ENCODE measurements at places on chromosomes 2 and 18.

GRCh38 chr2:202040079-202040844 lies 6.6 kb downstream of the FZD7 start:
- no peak for DNase-seq

- no peak for DNase-seq
Measured at GRCh38 chr2:172790404-172790803, 54.8 kb downstream of the RAPGEF4 start.

DNA sequence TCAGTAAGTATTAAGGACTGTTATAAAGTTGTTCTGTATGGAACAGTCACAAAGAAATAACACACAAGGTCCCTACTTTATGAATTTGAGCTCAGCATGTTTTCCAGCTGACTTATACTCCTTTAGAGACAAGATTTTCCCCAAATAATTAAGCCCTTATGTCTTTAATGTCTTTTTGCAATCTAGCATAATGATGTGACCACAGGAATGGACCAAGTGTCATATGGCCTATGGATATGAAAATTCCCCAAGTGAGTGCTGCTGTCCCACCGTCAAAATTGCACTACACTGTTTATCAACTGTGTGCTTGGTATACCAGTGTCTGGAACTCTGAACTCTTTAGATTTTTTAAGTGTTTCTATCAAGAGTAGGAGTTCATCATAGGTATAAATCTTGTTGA lies 369.6 kb downstream of the PID1 start:
- DNase-seq, result no peak

DNA sequence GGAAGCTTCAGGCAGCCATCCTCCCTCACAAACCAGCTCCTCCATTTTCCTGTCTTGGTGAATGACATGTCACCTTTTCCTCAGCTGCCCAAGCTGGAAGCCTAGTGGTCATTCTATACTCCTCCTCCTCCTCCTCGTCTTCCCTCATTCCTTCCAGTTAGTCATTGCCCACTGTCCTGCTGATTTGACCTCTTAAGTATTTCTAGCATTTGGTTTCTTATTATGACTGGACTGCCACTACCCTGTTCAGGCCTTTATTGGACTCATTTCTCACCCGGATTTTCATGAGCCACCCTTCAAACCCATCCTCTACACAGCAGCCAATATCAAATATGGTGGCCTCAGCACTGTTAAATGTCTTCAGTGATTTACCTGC lies 21.9 kb upstream of the MGAT5 start:
- DNase-seq, result no peak

- DNase-seq, result no peak
Measured at GRCh38 chr2:135845997-135846396, 9.0 kb upstream of the LCT start.

- DNase-seq, result peak; percentile 58
Measured at GRCh38 chr2:119011162-119011909, 69.3 kb downstream of the MARCO start.

DNA sequence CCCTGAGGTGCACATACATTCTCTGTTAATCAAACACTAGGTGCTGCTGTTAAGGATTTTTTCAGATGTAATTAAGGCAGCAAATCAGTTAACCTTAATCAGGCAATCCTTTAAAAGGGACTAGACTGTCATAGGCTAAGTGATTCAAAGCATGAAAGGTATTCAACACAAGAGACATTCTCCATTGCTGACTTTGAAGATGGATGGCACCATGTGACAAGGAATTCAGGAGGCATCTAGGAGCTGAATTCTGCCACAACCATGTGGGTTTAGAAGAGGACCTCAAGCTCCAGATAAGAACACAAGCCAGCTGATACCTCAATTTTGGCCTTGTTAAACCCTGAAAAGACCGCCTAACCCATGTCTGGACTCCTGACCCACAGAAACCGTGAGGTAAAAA lies 84.0 kb downstream of the SMAD2 start:
- DNase-seq, result no peak

- DNase-seq, result no peak
Measured at GRCh38 chr2:111688482-111688881, 195.5 kb downstream of the ANAPC1 start.

DNA sequence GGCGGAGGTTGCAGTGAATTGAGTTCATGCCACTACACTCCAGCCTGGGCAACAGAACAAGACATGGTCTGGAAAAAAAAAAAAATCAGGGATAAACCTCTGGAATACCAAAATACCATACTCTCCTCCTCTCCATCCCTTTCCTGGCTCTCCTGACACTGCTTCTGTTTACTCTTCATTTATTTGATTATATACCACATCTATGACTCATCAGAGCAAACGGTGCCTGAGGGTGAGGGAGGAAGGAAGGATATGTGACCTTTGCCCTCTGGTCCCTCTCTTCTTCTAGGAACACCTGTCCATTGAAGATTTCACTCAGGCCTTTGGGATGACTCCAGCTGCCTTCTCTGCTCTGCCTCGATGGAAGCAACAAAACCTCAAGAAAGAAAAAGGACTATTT lies 30.0 kb downstream of the VIL1 start:
- peak; percentile 88 for DNase-seq

DNA sequence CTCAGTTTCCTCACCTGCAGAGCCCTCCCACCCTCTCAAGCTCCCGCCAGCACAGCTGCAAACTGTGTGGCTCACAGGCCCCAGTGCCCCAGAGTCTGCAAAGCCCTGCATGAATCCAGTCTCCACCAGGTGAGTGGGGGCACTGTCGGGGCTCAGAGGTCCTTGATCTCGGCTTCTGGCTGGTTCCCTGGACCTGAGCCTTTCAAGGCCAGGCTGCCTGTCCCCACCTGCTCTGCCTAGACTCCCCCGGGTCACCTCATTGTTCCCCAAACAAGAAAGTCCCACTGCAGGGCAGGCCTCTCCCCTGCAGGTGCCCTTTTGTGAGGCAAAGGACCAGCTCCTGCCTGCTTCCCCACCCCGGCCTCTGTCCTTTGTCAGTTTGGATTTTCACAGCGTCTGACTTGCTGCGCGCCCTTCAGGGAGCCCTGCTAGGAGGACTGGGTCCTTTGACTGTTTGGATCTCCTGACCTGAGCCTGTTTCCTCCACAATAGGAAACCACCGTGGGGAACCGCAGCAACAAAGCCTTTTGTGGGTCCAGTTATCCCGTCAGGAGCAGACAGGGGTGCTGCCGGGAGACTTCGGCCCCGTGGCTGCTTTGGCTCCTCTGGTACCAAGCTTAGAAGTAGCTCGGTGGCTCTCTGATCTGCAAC lies 200.5 kb upstream of the HDAC4 start:
- DNase-seq, result no peak

DNA sequence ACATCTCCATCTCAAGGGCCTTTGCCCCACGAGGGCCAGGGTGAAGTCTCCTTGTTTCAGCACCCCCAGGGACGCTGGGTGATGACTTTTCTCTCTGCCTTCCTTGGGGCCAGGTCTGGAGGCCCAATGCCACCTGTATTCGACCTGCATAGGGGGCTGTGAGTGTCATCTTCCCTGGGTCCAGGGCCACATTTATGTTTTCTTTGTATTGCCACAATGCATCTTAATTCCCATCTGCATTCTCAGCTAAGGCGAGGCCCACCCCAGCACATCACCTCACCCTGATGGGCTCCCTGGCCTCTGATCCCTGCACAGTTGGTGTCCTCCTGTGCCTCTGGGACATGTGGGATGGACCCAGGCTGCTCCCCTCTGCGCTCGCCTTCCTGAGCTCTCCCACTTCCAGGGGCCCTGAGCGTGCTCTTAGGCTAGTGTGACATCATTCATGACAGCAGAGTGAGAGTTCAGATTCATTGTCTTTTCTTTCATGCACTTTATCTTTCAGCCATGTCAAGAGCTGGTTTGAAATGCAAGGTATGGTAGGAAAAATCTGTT lies 122.0 kb upstream of the COPS8 start:
- DNase-seq, result no peak

DNA sequence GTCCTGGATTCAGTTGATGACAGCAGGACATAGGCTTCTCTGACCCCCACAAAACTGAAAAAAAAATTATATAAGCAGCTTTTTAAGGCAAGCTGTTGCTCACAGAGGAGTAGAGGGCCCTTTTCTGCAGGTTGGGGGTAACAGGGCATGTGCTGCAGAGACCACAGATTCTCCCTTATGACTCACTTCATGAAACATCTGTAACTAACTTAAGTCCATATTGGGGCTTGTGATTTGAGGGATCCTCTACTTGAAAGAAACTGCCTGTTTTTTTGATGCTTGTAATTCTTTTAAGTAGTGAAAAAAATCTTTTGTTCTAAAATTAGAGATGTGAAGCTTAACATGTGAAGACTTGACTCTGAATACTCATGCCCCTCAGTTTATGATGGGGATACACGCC lies 33.4 kb downstream of the XRCC5 start:
- no peak for DNase-seq

GRCh38 chr2:50221106-50221505 lies 810.8 kb downstream of the NRXN1 start:
- DNase-seq, result no peak

- no peak for DNase-seq
Measured at GRCh38 chr2:125313806-125314205, 1288.7 kb downstream of the CNTNAP5 start.

GRCh38 chr2:15826273-15826717 lies 114.1 kb upstream of the MYCN start:
- peak; percentile 72 for DNase-seq

DNA sequence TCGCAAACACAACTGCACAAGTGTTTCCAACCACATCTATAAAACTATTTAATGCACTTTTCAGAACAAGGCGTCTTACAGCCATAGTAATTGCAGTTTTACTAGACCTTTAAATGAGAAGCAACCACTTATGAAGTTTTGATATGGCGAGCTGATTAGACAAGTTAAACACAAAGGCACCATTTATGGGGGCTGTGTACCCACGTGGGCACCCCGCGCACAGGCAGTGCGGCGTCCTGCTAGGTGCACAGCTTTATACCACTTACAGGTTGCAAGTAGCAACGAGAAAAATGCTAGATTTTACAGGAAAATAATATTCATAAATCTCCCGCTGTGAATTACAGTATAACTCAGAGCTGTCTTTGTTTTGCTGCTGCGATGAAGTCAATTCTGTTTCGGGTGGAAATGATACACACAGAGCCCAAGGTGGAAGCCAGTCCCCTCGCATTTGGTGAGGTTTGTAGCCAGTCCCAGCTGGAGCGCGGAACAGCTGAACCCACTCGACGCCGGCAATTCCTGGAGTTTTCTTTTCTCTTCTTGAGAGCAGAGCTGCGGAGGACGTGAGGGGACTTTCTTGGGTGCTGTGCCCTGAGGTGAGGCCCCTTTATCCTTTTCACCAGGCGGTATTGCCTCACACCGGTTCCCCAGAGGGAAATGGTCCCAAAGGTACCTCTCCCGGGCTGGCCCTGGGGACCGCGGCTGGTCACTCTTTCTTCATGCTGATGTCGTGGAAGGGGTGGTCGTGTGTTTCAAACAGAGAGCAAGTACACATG lies 76.7 kb downstream of the PTGR3 start:
- no peak for DNase-seq

- DNase-seq, result peak; percentile 29
Measured at GRCh38 chr2:72115110-72116080, 32.3 kb downstream of the CYP26B1 start.

DNA sequence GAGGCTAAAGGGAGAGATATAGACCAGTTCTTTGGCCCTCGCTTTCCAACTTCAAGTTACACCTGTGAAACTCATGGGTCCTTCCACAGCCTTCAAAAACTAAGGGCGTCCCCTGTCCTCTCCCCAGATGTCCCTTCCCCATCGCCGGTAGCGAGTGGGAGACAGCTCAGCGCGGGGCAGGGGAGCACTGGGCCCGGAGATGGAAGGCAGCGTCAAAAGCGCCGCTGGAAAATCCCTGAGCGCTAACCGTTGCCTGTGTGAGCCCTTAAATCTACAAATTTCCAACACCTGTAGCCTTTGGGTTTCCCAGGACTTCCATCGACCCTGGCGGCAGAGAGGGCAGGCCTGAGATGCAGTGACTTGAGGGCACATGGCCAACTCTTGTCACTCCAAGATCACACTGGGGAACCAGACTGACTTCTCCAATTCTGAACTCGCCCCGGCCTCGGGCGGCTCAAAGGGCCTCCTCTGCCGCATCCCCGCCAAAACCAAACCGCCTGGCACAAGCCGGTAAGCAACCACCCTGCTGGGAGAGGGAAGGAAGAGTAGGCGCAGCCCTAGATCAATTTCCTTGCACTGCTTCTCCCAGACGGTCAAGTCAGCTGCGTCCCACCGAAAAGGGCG lies 879 bp upstream of the EPAS1 start:
- DNase-seq, result no peak

GRCh38 chr2:68387408-68388350 lies 22.6 kb downstream of the PLEK start:
- DNase-seq, result no peak

GRCh38 chr2:165839610-165840009 lies 45.6 kb upstream of the GALNT3 start:
- DNase-seq, result no peak

GRCh38 chr2:197514754-197515153 lies 1.1 kb upstream of the MOB4 start:
- no peak for DNase-seq

GRCh38 chr18:78309924-78310323 lies 669.7 kb upstream of the SALL3 start:
- DNase-seq, result no peak
